ENCODE measurements at places on chromosomes 13 and 19. TPM values are rescaled to one million over a fixed set of nuclear protein-coding genes. Genes with fewer than 3 reads are reported as not detected.

PLPP2 gene
- not detected for total RNA-seq

MRPL57 gene
- 19.6 TPM for total RNA-seq

ARL11 gene
- 2.2 TPM for total RNA-seq

UBE2S gene
- 217 TPM for total RNA-seq

AMER2 gene
- total RNA-seq = not detected

EBI3 gene
- 2.6 TPM for total RNA-seq

CD22 gene
- 0.70 TPM for total RNA-seq

CYP4F22 gene
- total RNA-seq = 0.34 TPM

PABPC3 gene
- total RNA-seq = 0.34 TPM

MCEMP1 gene
- total RNA-seq = not detected

PSG7 gene
- total RNA-seq = not detected

KISS1R gene
- total RNA-seq = 1.9 TPM

PCDH20 gene
- not detected for total RNA-seq

AKAP8 gene
- total RNA-seq = 60.9 TPM

ZNF135 gene
- not detected for total RNA-seq

FREM2 gene
- total RNA-seq = 0.02 TPM

PRRG2 gene
- 0.82 TPM for total RNA-seq

IGFL2 gene
- total RNA-seq = 0.30 TPM

FOXO1 gene
- total RNA-seq = 31.5 TPM

THSD8 gene
- total RNA-seq = 26.6 TPM

CALR3 gene
- total RNA-seq = not detected
